ENCODE measurements at places on chromosomes 11 and 22. TPM values are rescaled to one million over a fixed set of nuclear protein-coding genes. Genes with fewer than 3 reads are reported as not detected.

The ILK gene
- 92.7 TPM for total RNA-seq

The HYLS1 gene
- 4.3 TPM for total RNA-seq

The TIMM10B gene
- total RNA-seq: 35.7 TPM

The XKR3 gene
- not detected for total RNA-seq

GRCh38 chr11:75899806-75900205, 84.8 kb downstream of the UVRAG start:
- DNase-seq: no peak

GRCh38 chr11:47398551-47398950, 9.8 kb upstream of the SLC39A13 start:
- no peak for DNase-seq

DNA sequence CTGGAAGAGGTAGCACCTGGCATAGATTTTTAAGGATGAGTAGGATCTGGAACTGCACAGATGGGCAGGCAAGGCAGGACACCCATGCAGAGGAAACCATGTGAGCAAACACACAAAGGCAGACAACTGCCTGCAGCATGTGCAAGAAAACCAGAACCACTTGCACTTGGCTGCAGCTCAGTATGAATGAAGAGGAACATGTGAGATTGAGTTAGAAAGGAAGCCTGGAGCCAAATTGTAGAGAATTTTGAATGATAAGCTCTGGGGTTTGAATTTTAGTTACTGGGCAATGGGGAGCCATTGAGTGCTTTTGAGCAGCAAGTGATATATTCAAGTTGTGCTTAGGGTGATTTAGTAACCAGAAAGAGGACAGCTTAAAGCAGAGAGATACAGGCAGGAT, 583.4 kb downstream of the SOX6 start:
- no peak for DNase-seq

DNA sequence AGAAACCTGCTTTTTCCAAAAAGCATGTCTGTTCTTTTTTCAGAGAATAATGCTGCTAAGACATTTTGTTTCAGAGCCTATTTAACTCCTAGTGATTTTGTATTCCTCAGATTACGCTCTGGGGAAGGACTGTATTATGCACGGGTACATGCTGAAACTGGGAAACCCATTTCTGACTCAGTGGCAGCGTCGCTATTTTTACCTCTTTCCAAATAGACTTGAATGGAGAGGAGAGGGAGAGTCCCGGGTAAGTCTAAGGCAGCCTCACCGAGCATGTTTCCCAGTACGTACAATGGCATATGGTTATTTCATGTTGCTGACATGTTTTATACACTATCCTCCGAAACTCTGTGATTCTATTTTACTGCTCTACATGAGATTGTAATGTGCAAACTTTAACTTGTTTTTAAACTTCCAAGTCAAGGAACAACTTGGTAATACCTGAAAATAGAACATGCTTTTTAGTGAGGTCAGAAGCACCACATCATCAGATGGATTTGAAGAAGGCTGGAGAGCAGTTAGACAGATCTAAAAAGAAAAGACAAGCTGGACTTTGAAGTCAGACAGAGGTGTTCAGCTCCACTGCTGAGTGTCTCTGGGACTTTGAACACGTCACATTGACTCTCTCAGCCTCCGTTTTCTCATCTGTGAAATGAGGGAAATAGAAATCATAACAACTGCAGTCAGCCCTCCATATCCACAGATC, 23.7 kb upstream of the MYO18B start:
- DNase-seq: no peak

Data from type B pancreatic cell (in vitro differentiated cells).